ENCODE measurements at places on chromosomes 12 and 14. TPM values are rescaled to one million over a fixed set of nuclear protein-coding genes. Genes with fewer than 3 reads are reported as not detected.

The DACT1 gene
- total RNA-seq: 1.2 TPM

DNA sequence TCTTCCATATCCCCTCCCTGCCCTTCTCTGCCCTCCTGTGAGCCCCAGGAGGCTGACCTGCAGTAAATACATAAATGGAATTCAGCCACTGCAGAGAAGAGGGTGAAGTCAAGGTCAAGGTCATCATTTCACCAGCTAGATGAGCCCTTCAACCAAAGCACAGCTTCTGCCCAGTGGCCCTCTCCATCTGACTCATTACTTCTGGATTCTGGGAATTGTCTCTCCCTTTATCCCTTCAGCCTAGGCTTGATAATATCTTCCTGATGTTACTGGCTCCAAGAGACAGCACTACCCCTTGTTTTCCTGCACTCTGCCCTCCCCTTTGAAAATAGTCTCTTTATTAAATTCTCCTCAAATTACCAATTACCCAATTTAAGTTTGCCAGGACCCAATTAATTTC lies 64.5 kb downstream of the TTC9 start:
- DNase-seq: no peak
- H3K36me3 ChIP-seq: no peaks in the 10 kb centered on the region
- no peak overlapping the region for H3K4me3 ChIP-seq
- H3K27me3 ChIP-seq: peaks cover 12% of the 10 kb centered on the region
- H3K4me1 ChIP-seq: peaks cover 4% of the 10 kb centered on the region

- DNase-seq: no peak
- peak overlapping the region; percentile 58 for H3K27ac ChIP-seq
- H3K4me1 ChIP-seq: peaks cover 37% of the 10 kb centered on the region
Observed at GRCh38 chr12:109967383-109968031, 28.7 kb downstream of the GIT2 start.

DNA sequence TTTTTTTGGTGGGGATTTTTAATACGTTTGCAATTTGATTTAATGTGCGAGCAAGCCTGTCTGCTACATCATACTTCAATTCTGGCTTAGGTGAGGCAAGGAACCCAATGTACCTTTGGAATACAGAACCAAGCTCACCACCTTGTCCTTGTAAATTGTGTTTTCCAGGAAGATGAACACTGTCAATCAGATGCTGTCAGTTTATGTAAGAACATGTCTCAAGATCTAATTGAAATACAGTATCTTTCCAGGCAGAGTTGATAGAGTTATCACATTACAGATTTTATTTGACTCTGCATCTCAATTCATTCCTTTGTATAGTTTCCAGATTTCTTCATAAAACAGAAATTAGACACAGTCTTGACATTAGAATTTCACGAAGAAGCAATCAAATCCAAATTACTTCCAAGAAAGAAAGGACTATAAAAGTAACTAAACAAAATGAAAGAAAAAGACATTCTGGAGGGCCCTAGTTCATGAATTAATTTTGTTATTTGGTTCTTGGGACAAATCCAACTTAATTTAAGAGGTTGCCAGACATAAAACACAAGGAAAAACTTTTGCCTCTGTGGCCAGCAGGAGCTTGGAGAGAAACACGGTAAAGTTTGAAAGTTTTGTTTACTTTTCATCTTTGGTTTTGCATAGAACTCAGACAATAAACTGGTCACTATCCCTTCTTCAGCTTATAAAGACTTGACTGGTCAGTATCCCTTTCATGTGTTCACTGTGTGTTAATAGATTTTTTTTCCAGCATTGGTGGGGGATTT lies 16.4 kb upstream of the MED13L start:
- peaks cover 24% of the 10 kb centered on the region for H3K27me3 ChIP-seq
- no peak for DNase-seq
- H3K27ac ChIP-seq: no peak overlapping the region
- H3K4me1 ChIP-seq: no peaks in the 10 kb centered on the region

GRCh38 chr14:72619881-72620280 lies 274.0 kb downstream of the DPF3 start:
- peaks cover 10% of the 10 kb centered on the region for H3K4me1 ChIP-seq
- no peak for DNase-seq
- no peaks in the 10 kb centered on the region for H3K36me3 ChIP-seq
- no peak overlapping the region for H3K27ac ChIP-seq
- H3K4me3 ChIP-seq: no peak overlapping the region
- H3K27me3 ChIP-seq: peaks cover 26% of the 10 kb centered on the region

Data from activated CD4-positive, alpha-beta T cell treated with anti-CD3 and anti-CD28 coated beads, Interleukin-2, amount 10 ng/mL, durations not matched to agents 7 days and 5 days (primary cell).